NCI-H2081 treated with DMSO at 0.1 percent for 48 hours (cell line): ENCODE measurements at places on chromosomes 11 and 22.

- no peak for DNase-seq
Measured at GRCh38 chr11:10650630-10651029, 42.9 kb downstream of the IRAG1 start.

GRCh38 chr11:59223611-59224010, 10.9 kb upstream of the MPEG1 start:
- no peak for DNase-seq

GRCh38 chr22:41361716-41362310, 19.9 kb upstream of the TEF start:
- no peak for DNase-seq

DNA sequence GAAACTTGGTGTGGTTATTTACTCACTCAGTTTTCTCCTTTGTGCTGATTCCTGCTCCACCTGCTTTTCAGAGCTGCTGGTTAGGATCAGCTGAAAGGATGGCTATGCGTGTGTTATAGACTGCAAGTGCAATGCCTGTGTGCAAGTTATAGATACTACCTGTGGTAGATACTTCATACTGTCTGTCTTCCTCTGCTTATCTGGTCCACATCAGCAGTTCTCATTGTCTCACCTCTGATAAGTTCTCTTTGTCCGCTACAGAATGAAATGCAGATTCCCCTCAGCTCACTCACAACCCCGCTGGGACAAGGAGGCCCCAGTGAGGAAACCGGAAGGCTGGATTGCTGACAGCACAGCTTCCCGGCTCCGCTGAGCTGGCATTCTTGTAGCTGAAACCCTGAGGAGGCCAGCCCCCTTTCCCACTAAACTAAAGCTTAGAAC, 37.5 kb upstream of the LYVE1 start:
- no peak for DNase-seq

DNA sequence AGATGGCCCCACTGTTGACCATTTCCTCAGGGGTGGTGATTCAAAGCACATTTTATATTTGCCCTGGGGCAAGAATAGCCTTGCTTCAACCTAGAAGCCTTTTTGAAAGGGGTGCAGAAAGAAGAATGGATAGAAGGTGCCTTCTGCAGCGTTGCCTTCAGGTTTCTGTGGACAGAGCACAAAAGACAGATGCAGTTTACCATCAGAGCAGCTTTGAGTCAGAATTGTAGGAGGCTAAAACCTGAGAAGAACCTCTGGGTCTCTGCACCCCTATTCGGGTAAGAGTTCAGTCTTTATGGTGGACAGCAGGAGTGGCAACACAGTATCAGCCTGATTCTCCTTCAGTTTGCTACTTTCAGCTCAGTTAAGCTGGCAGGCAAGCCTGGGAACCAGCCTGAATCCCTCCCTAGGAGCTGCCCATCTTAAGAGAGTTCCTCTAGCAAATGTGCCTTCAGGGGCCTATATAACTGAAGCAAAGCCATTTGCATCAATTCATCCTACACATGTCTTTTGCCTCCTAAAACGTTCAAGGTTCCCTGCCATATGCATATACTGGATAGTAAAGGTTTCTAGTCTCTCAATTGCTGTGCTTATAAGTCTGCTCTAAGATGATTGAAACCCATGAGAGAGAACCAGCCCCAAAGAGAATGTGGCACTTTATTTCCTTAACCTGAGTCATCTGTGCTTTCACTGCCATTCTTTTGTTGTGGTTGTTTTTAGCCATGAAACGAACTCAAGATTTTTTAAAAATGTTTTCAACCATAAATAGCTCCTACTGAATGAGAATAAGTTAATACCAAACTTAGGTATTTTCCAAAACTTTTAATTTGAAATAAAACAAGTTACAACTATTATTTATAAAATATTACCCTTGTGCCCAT, 123.0 kb downstream of the TRIM44 start:
- no peak for DNase-seq

GRCh38 chr11:19478891-19479290, 233.7 kb upstream of the NAV2 start:
- DNase-seq: no peak

DNA sequence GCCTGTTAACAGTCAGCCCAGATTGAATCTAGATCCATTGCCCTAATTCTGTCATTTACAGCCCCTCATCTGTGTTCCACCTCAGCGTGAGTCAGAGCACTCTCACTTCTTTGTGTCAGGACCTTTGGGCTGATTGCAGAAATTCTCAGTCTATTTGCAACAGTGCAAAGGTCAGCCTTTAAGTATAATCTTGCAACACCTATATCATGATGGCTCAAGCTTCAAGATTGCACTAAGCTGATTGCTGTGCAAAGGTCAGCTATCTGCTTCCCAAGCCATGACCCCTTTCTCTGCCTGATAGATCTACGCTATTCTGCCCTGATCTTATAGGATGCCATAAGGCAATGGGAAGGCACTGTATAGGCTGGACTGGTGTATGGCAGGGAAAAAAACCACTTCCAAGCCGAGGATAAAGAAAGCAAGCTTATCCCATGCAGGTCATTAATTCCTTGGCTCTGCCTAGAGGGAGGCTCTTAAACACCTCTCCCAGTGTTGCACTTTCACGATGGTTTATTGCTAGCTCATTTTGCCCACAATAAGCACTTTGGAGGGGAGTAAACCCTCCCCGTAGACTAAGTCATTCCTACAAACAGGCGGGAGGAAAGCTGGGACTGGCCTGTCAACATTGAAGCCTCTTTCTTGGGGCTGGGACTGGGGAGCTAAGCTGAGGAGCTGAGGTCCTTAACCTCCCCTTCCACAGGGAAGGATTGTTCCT, 100.6 kb downstream of the RRAS2 start:
- no peak for DNase-seq

DNA sequence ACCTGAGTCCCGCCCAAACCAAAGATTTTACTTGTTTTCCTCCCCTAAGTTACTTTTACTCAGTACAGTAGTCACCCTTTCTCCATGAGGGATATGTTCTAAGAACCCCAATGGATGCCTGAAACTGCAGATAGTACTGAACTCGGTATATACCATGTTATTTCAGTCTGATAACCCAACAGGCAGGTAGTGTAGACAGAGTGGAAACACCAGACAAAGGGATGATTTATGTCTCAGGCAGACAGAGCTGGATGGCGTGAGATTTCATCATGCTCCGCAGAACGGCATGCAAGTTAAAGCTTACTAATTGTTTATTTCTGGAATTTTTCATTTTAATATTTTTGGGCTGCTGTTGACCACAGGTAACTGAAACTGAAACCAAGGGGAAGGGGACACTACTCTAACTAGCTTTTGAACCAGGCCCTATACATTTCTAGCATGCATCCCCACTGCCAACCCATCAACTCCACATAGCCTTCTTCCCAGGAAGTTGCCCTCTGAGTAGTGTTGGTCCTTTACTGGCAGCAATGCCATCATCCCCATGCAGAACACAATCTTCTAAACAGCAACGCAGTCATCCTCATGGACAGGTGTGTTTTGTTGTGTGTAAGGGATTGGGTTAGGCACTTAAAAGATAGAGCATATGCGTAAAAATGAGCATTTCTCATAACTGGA, 27.7 kb downstream of the CSRP3 start:
- no peak for DNase-seq

DNA sequence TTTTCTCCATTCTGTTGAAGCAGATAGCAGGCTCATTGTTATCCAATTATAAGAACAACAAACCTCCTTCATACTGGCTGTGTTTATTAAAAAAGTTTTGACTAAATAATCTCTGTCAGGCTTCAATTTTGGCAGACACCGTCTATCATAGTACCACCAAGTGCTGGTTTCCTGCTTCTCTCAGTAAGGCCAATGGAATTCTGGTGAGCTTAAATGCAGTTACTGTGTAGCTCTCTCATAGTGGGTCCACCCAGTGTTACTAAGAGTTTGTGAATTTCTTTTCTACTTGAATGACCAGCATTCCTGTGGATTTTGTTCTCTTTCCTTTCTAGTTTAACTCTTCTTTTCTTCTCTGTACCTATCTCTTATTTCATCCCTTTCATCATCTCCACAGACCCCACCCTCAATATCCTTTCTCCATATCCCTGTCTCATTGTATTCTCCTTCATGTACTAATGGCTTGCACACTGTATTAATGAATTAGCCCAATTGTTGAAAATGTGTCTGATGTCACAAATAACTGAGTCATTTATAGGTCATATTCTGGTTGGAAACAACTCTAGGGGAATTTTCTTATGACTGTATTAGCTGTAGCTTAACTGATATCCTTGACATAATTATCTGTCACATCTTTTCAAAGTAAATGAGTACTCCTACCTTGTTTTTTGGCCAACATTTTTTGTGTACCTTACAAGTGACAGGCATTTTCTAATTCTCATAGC, 372.1 kb downstream of the FAT3 start:
- no peak for DNase-seq

DNA sequence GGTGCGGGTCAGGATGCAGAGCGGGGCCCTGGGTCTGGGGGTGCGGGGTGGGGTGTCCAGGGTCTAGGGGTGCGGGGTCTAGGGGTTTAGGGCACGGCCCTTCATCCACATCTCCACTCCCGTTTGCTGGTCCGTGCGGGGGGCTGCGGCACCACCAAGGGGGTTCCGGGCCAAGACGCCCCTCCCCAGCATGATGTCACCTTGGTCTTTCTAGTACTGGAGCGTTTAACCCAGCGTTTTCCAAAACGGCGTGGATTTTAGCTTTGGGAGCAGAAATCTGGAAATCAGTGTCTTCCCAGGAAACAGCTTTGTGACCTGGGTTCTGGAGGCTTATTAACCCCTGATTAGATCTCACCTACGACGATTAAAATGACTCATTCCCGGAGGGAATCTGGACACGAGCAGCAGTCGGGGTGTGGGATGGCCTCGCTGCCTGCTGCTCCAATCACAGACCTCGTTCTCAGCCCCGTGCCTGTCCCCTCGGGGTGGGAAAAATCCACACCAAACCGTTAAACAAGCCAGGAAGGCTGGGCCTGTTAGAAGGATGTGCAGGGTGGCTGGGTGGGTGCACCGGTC, 759 bp downstream of the AP2A2 start:
- DNase-seq: no peak

GRCh38 chr11:123286761-123287160, 91.7 kb upstream of the CLMP start:
- no peak for DNase-seq

- DNase-seq: no peak
Measured at GRCh38 chr11:37770145-37770544, 1172.1 kb upstream of the RAG2 start.

GRCh38 chr22:28015046-28015425, 96.0 kb upstream of the PITPNB start:
- no peak for DNase-seq

DNA sequence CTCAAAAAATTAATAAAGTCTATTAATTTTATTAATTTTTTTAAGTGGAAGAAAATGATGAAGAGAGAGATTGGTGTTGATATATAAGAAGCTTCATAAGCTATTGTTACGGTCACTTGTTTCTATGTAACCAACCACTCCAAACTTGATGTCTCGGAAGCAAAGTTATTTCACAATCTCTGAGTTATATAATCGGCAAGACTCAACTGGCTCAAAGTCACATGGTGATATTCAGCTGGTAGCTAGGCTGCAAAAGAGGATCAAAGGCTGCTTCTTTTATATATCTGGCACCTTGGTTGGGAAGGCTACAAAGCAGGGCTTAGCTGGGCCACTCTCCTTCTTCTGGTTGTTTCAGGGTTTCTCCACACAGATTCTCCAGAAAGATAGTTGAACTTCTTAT, 245.1 kb upstream of the ARHGAP42 start:
- DNase-seq: no peak

DNA sequence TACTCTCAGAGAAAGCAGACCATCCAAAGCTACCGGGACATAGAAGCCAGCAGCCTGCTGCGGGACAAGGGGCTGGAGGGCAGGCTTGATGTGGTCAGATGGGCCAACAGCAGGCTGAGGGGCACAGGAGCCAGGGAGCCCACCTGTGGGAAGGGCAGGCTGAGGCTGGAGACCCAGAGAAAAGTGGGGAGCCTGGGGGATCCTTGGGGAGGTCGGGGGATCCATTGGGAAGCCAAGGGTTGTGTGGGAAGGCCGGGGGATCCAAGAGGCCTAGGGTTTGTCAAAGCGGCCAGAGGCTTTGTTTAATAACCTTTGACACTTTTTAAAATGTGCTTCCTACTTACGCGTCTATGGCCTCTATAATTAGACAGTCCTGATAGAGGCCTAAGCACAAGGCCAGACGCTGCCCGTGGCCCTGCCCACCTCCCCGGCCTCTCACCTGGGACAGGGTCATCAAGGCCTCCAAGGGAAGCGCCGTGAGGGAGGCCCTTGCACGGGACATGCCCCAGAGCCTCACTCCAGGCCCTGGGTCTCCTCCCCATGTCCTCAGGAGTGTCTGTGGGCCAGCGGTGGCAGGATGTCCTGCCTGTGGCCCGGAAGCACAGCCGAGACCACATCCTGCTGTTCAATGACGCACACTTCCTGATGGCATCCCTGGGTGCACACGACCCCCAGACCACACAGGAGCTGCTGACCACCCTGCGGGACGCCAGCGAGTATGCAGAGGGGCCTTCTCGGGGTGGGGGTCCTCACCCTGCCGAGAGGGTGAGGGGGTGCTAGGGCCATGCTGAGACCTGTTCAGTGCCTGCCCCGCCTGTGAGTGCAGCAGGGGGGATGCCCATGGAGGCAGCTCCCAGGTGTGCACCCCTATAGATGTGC, 8.6 kb upstream of the GTSE1 start:
- no peak for DNase-seq

DNA sequence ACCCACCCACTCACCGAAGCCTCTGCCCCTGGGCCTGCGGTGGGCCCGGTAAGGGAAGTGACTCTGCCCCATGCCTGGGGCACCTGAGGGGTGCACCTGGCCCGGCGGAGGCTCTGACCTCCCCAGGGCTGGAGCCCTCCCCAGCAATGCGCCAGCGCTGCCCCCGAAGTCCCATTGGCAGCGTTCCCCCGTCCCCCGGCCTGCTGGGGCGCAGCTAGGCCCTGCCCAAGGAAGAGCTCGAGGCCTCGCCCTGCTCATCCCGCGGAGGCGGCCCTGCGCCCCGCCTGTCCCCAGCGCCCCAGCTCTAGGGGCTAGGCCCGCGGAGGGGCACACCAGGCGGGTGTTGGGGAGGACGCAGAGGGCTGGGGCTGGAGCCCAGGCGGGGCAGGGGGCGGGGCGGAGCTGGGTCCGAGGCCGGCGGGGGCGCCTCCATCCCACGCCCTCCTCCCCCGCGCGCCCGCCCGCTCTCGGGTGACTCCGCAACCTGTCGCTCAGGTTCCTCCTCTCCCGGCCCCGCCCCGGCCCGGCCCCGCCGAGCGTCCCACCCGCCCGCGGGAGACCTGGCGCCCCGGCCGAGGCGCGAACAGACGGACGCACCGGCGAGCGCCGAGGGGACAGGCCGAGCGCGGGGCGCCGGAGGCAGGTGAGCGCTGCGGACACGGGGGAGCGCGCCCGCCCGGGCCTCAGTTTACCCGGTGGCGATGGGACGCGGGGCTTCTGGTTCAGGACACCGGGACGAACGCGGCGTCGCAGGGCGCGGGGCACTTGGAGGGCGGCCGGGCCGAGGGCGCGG, at the start of gene EPS8L2:
Gene EPS8L2 (plus strand): TSS at position 586 of the 793 bp plus-strand sequence. CDS start 3,177 bp downstream, outside the sequence.
- DNase-seq: no peak

GRCh38 chr22:46050451-46050845, 73.5 kb upstream of the WNT7B start:
- DNase-seq: no peak

DNA sequence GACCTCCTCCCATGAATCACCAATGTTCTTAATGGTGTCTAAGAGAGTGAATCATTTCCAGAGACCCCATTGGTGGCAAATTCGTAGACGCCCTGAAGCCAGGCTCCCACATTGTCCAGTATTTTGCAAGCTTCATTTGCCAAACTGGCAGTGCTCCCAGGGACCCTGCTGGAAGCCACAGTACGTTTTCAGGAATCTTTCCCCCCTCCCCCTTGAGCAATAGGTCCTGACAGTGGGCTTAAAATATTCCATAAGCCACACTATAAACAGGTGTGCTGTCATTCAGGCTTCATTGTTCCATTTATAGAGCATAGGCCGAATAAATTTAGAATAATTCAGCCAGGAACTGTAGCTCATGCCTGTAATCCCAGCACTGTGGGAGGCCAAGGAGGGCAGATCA, 125.3 kb downstream of the MORC2 start:
- no peak for DNase-seq
